ENCODE measurements at places on chromosomes 6 and 20. TPM values are rescaled to one million over a fixed set of nuclear protein-coding genes. Genes with fewer than 3 reads are reported as not detected.

Gene SLA2
- polyA plus RNA-seq, result 1.2 TPM

DNA sequence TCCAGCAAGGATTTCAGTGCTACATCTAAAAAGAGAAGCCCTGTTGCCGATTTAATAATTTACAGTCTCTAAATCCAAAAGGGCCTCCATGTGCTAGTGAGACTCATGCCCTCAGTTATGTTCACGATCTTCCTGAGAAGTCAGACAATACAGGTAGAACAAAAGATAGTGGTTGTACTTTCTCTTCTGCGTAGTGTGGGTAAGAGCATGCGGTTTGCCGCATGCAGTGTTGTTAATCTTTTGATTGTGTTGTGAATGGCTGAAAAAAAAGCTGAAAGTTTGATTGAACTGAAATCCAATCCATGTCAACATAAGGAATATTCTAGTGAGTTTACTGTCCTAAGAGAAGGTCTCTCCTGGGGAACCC lies 74.8 kb upstream of the AGPAT4 start:
- no peak for DNase-seq
- H3K27ac ChIP-seq, result no peak overlapping the region
- H3K4me1 ChIP-seq, result no peaks in the 10 kb centered on the region
- H3K4me3 ChIP-seq, result no peak overlapping the region

GRCh38 chr6:47413752-47414422 lies 63.7 kb upstream of the CD2AP start:
- no peaks in the 10 kb centered on the region for H3K27me3 ChIP-seq
- H3K36me3 ChIP-seq, result no peaks in the 10 kb centered on the region
- H3K4me1 ChIP-seq, result no peaks in the 10 kb centered on the region
- H3K27ac ChIP-seq, result peak overlapping the region; percentile 76
- H3K4me3 ChIP-seq, result peak overlapping the region; percentile 32

DNA sequence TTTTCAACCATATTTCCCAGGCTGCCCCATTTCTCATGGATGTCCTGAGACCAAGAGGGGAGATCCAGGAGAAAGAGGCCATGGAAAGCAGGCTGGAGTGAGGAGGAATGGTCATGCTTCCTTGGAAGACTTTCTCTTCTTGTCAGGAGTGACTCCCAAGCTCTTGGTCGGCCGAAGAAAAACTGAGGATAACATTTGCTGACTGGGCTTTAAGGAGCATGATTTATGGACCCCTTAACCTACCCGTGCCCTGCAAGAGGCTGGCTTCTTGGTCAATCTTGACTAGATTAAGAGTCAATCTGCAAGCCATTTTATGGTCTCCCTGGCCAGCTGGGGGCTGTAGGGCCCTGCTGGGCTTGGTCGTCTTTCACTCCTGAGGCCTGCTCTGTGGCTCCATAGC lies 22.8 kb downstream of the ADGRF4 start:
- no peaks in the 10 kb centered on the region for H3K27me3 ChIP-seq
- no peak for DNase-seq
- no peaks in the 10 kb centered on the region for H3K4me1 ChIP-seq
- H3K36me3 ChIP-seq, result no peaks in the 10 kb centered on the region
- no peak overlapping the region for H3K4me3 ChIP-seq

Gene RSPO4
- polyA plus RNA-seq, result 3.6 TPM

- H3K36me3 ChIP-seq, result peaks cover 55% of the 10 kb centered on the region
- no peak overlapping the region for H3K27ac ChIP-seq
- DNase-seq, result no peak
- no peak overlapping the region for H3K4me3 ChIP-seq
Observed at GRCh38 chr6:108222504-108222903, 38.3 kb downstream of the SNX3 start.

- no peak overlapping the region for H3K4me3 ChIP-seq
- H3K36me3 ChIP-seq, result no peaks in the 10 kb centered on the region
- no peaks in the 10 kb centered on the region for H3K4me1 ChIP-seq
- no peaks in the 10 kb centered on the region for H3K27me3 ChIP-seq
- no peak for DNase-seq
Observed at GRCh38 chr20:59564171-59564570, 40.2 kb upstream of the PHACTR3 start.

DNA sequence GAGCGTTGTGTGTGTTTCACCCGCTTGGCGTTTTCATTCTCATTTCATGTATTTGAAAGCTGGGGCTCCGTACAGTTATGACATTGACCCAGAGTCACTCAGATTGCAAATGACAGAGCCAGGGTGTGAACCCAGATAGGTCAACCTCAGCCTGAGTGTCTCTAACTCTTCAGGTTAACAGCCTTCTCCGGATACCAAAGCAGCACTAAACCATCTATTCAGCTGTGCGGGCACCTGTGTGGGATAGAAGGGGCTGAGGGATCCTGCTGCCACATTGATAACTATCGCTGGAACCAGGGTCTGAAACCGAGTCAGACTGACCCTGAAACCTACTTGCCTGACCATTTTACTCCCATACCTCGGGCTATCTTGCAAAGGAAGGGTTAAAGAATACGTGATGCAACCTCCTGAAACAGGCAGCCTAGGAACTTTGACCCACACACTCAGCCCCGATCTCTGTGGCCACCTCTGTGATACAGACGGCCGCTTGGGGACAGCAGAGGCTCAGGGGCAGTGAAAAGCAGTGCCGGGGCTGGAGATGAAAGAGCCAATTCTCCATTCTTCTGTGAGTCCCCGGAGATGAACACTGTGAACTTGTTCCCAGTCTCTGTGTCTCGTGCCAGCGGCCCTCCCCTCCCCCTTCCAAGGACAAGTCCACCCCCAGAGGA lies 233.5 kb upstream of the QKI start:
- no peaks in the 10 kb centered on the region for H3K27me3 ChIP-seq
- no peak for DNase-seq
- H3K36me3 ChIP-seq, result no peaks in the 10 kb centered on the region
- H3K4me1 ChIP-seq, result peaks cover 4% of the 10 kb centered on the region
- H3K4me3 ChIP-seq, result no peak overlapping the region

Gene STX11
- 2.1 TPM for polyA plus RNA-seq

- H3K4me1 ChIP-seq, result peaks cover 57% of the 10 kb centered on the region
- H3K27ac ChIP-seq, result peak overlapping the region; percentile 33
- no peak overlapping the region for H3K4me3 ChIP-seq
- no peaks in the 10 kb centered on the region for H3K27me3 ChIP-seq
Observed at GRCh38 chr6:36364669-36365479, 22.6 kb downstream of the ETV7 start.

DNA sequence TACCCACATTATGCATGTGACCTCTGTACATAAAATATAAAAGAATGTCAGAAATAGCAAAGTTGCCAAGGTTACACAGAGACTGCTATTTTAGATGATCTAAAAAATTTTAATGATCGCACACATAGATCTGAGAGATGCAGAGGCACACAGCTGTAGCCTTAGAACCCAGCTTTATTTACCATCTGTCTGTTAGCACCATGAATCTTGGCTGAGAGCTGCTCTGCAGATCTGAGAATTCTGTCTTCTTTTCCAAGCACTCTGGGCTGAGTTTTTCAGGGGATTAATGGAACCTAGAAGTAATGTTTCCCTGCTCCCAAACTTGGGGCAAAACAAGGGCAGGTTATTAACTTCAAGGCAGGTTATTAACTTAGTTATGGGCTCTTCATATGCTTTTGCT lies 248.7 kb upstream of the JAG1 start:
- H3K4me3 ChIP-seq, result no peak overlapping the region
- no peaks in the 10 kb centered on the region for H3K36me3 ChIP-seq
- H3K27me3 ChIP-seq, result no peaks in the 10 kb centered on the region
- no peaks in the 10 kb centered on the region for H3K4me1 ChIP-seq

Gene SERPINB1
- polyA plus RNA-seq, result 27.9 TPM

DNA sequence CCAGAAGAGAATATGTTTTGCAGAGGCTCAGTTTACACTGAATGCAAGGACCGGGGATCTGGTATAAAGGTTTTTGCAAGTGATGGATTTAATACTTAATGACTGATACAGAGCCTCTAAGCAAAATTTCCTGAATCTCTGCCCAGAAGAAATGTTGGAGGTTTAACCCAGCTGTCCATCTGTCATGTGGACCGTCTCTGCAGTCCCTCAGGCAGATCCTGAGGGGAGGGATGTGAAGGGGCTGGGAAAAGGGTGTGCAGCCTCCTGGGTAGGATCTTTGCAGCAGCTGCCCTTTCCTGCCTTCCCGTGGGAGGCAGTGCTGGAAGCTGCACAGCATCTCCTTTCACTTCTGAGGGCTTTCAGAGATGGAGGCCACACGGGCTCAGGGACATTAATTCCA lies 207.0 kb downstream of the SLC24A3 start:
- no peaks in the 10 kb centered on the region for H3K36me3 ChIP-seq
- no peak overlapping the region for H3K27ac ChIP-seq
- H3K4me1 ChIP-seq, result no peaks in the 10 kb centered on the region
- no peak for DNase-seq
- H3K27me3 ChIP-seq, result no peaks in the 10 kb centered on the region

GRCh38 chr6:73937805-73938204 lies 241.8 kb downstream of the CD109 start:
- no peaks in the 10 kb centered on the region for H3K36me3 ChIP-seq
- H3K27me3 ChIP-seq, result no peaks in the 10 kb centered on the region
- H3K4me1 ChIP-seq, result no peaks in the 10 kb centered on the region
- H3K27ac ChIP-seq, result no peak overlapping the region
- DNase-seq, result no peak

DNA sequence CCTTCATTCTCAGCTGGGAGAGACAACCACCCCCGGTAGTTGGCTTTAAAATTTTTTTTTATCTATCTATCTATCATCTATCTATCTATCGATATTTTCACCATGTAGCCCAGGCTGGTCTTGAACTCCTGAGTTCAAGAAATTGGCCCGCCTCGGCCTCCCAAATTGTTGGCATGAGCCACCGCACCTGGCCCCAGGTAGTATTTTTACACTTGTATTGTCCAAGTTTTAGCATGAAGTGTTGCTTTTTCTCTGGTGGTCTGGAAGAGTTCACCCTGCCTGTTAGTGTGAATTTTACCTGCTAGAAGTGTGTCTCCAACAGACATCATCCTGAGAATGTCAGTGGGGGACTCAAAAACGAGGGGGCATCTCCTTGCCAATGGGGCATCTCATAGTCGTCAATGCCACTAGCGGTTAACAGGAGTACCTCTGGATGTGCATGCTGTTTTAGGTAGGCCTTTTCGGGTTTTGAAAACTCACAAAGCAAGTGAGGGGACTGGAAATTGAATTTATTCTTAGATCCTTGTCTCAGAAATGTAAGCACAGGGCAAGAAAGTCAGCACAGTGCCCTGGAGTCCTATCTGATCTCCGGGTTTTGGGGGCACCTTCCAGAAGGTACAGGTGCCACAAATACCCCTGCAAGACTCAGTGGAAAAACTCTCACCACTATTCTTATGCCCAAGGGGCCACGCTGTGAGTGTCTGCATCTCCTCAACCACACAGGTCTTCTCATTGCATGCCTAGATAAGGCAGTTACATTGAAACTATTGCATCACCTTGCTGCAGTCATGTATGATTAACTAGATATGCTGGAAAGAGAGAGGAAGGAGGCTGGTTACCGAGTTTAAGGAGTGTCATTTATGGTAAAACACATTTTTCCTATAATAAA lies 37.1 kb downstream of the TNFAIP3 start:
- no peak for DNase-seq
- no peaks in the 10 kb centered on the region for H3K4me1 ChIP-seq
- no peak overlapping the region for H3K27ac ChIP-seq
- H3K36me3 ChIP-seq, result no peaks in the 10 kb centered on the region
- no peak overlapping the region for H3K4me3 ChIP-seq

Gene KCNK17
- 9.0 TPM for polyA plus RNA-seq

DNA sequence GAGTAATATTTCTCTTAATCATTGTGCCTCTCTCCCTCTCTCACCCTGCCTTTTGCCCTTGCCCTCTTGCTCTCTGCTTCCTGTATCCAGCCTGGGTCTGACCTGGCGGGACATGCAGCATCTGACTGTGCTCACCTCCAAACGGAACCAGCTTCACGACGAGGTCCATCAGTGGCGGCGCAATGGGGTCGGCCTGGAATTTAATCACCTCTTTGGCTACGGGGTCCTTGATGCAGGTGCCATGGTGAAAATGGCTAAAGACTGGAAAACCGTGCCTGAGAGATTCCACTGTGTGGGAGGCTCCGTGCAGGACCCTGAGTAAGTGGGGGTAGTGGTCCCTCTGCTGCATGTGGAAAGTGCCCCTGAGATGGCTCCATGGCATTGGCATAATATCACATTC lies 65.9 kb downstream of the BFSP1 start:
- no peak overlapping the region for H3K4me3 ChIP-seq
- no peak overlapping the region for H3K27ac ChIP-seq
- no peaks in the 10 kb centered on the region for H3K4me1 ChIP-seq

- DNase-seq, result no peak
- no peak overlapping the region for H3K27ac ChIP-seq
- no peak overlapping the region for H3K4me3 ChIP-seq
- no peaks in the 10 kb centered on the region for H3K36me3 ChIP-seq
- H3K4me1 ChIP-seq, result no peaks in the 10 kb centered on the region
- no peaks in the 10 kb centered on the region for H3K27me3 ChIP-seq
Observed at GRCh38 chr6:103784117-103784516, 1075.6 kb downstream of the HACE1 start.

Gene HNF4A
- polyA plus RNA-seq, result 0.92 TPM

Gene DEFB110
- polyA plus RNA-seq, result not detected

DNA sequence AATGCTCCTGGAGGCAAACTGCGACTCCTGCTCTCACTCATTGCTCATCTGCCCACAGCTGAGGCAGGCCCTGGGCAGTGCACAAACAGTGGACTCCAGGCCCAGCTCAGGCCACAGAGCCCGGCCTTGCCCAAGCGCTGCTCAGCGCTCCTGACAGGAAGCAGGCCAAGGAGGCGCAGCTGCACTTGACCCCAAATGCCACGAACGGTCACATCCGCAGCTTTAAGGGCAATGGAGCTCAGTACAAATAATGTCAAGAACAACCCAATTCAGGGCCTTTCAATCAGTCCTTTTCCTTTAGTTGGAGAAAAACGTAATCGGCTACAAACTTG lies 33.8 kb downstream of the RRBP1 start:
- H3K27ac ChIP-seq, result peak overlapping the region; percentile 19
- no peaks in the 10 kb centered on the region for H3K27me3 ChIP-seq
- peaks cover 82% of the 10 kb centered on the region for H3K4me1 ChIP-seq
- H3K4me3 ChIP-seq, result no peak overlapping the region
- DNase-seq, result no peak

Gene IMPG1
- 1.6 TPM for polyA plus RNA-seq

DNA sequence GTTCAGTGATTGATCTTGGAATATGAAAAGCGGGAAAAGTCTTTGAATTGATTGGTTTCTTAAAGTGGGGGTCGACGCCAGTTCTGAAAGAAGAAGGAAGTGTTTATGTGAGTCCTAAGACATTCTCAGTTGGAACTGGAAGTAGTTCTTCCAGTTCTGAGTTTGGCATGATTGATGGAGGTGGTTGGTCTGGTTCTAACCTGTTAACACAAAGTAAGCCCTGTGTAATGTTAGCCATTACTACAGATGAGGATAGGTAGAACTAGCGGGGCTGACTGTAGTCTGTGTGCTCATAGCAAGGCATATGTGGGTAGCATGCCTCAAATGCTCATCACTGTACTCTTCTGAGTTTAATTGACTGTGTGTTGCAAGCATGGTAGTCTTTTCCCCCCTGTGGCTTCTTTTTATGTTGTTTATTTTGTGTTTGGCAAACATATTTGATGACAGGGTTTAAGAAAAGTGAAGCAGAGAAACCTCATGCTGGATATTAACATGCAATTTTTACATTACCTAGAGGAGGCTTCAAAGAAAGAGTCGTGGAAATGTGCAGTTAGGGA lies 24.9 kb downstream of the CITED2 start:
- no peak for DNase-seq
- H3K4me3 ChIP-seq, result no peak overlapping the region
- no peak overlapping the region for H3K27ac ChIP-seq
- no peaks in the 10 kb centered on the region for H3K4me1 ChIP-seq
- no peaks in the 10 kb centered on the region for H3K36me3 ChIP-seq

- no peaks in the 10 kb centered on the region for H3K36me3 ChIP-seq
- peaks cover 12% of the 10 kb centered on the region for H3K4me1 ChIP-seq
- DNase-seq, result no peak
- H3K27ac ChIP-seq, result no peak overlapping the region
- H3K27me3 ChIP-seq, result no peaks in the 10 kb centered on the region
- no peak overlapping the region for H3K4me3 ChIP-seq
Observed at GRCh38 chr6:195861-196360, 96.4 kb upstream of the DUSP22 start.
